ENCODE measurements at places on chromosomes 6 and 20. TPM values are rescaled to one million over a fixed set of nuclear protein-coding genes. Genes with fewer than 3 reads are reported as not detected.
A peak's percentile ranks its signal among the peaks of the same experiment; 100 is the strongest.

The MACROD2 gene
- 6.4 TPM for total RNA-seq

The SLC13A3 gene
- total RNA-seq, result 5.0 TPM

DNA sequence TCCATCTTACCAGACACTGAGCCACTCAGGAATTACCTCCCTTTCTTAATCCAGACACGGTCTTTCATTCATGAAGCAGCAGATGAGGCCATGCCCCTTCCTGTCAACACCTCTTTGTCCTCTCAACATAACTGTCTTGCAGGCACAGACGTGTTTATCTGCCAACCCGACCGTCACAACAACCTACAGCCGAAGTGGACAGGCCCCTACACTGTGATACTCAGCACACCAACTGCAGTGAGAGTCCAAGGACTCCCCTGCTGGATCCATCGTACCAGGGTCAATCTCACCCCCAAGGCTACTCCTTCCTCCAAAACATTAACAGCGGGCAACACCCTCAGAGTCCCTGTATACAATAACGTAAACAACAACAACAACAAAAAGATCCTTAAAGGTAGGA, 30.6 kb upstream of the ULBP3 start:
- H3K36me3 ChIP-seq, result no peaks in the 10 kb centered on the region
- no peak overlapping the region for H3K27ac ChIP-seq
- H3K4me1 ChIP-seq, result no peaks in the 10 kb centered on the region
- H3K4me3 ChIP-seq, result no peak overlapping the region
- no peak for DNase-seq

DNA sequence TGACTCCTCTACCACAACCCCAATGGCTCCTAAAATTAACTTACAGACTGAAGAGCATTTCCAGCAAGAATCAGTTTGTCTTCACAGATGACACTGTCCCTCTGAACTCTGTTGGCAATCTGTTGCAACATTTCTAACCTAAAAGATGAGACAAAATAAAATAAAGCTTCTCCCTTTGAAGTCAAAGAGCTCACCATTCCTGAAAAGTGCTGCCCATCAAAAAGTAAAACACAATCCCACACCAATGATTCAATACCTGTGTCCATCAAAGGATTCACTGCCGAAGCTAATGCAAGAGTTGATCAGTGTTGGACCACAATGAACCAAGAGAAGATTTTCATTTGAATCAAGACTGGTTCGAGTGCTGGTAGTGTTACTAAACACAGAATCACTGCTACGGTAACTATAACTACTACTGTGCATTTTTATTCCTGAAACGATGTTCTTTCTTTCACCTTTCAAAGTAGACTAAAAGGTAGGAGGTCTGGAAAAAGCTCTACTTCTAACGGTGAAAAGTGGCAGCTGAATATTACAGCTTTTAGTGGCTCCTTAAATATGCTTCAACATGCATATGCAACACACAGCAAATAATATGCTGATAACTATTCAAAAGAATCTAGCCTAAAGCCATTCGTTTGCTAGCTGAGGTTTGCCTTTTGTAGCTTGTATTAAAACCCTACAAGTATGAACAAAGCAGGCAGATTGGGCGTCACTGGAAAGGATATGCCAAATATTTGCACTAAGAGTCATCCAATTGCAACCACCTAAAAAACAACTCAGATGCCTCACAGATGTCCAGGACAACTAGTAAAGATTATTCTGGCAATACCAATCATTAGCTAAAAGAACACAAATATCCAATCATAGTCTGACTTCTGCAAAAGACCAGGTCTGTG, at the start of gene DST:
TSS of gene DST (minus strand) at position 524 of the 896 bp plus-strand sequence.
- no peak for DNase-seq
- H3K4me1 ChIP-seq, result no peaks in the 10 kb centered on the region
- no peak within 1 kb of the TSS for H3K27ac ChIP-seq
- H3K4me3 ChIP-seq, result no peak within 1 kb of the TSS

GRCh38 chr6:166553563-166554271, 32.8 kb downstream of the RAMACL start:
- H3K4me3 ChIP-seq, result no peak overlapping the region
- H3K4me1 ChIP-seq, result peaks cover 8% of the 10 kb centered on the region
- DNase-seq, result no peak
- peaks cover 10% of the 10 kb centered on the region for H3K36me3 ChIP-seq
- H3K27ac ChIP-seq, result no peak overlapping the region

GRCh38 chr6:100918152-100918551, 37.0 kb upstream of the ASCC3 start:
- H3K36me3 ChIP-seq, result no peaks in the 10 kb centered on the region
- no peak overlapping the region for H3K4me3 ChIP-seq
- H3K27ac ChIP-seq, result no peak overlapping the region
- peaks cover 11% of the 10 kb centered on the region for H3K4me1 ChIP-seq
- DNase-seq, result no peak

DNA sequence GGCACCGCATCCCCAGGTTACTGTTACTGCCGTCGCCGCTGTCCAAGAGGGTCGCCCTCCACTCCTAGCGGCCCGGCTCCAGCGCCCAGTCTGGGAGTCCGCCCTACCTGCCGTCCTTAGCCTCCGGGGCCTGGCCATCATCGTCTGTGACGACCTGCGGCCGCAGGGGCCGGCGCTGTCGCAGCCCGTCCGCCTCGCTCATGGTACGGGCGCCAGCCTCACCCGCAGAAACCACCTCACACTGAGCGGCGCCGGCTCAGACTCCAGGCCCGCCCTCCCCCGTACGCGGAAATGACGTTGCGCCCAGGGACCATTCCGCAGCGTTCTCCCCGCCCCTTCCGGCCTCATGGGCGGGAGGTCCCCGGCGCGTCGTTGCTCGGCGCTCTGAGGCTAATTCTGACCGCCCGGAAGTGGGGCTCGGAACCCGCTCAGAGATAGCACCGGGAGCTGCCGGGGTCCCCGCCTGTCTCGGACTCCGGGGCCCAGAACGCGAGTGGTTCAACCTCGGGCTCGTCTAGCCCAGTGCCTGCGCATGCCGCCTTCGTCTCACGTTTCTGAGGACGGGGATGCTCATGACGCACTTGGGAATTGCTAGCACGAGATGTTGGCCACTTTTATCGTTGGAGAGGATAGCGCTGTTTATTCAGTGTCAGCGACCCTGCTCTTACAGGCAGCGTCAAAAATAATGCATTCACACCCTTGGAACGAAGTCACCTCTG, at the start of gene APMAP:
TSS of gene APMAP (minus strand) at position 265 of the 719 bp plus-strand sequence. CDS start at position 202, 63 bp downstream.
- H3K36me3 ChIP-seq, result peaks cover 2% of the 10 kb centered on the region
- peaks cover 15% of the 10 kb centered on the region for H3K4me1 ChIP-seq
- peak within 1 kb of the TSS; percentile 93 for H3K4me3 ChIP-seq
- peak; percentile 81 for DNase-seq
- peak within 1 kb of the TSS; percentile 96 for H3K27ac ChIP-seq
- H3K27me3 ChIP-seq, result peaks cover 19% of the 10 kb centered on the region
